ENCODE measurements at places on chromosomes 3 and 15.

GRCh38 chr3:33865133-33865532, 66.7 kb downstream of the PDCD6IP start:
- DNase-seq: no peak

DNA sequence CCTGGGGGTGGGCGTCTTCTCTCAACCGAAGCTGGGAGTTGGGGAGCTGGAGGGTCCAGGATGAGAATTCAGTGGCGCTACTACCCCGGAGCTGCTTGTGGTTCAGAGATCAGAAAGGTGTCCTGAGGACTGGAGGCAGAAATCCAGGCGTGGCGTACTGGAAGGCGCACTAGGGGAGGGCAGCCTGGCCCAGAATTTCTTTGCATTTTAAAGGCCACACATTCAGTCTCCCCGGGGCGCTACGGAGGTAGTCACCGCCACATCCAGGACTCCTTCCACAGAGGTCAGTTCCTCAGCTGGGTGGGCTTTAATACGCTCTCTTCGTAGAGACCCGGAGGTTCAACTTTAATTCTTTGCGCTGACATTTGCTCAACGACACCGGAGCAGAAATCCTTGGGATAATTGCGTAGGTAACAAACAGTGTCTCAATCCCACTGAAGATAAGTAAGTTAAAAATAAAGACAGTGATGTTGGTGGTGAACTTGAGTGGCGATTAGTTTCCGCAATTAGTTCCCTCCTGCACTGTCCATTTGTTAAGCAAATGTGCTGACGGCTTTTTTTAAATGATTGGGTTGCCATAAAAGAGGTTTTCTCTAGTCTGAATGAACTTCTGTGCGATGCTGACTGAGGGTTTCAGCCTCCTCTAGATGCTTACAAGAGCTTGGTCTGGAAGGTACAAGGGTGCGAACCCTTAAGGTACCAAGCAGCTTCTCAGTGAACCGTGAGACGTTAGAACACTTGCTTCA, 535 bp downstream of the MCTP2 start:
- no peak for DNase-seq

GRCh38 chr3:102753901-102754300, 319.1 kb downstream of the ZPLD1 start:
- no peak for DNase-seq

DNA sequence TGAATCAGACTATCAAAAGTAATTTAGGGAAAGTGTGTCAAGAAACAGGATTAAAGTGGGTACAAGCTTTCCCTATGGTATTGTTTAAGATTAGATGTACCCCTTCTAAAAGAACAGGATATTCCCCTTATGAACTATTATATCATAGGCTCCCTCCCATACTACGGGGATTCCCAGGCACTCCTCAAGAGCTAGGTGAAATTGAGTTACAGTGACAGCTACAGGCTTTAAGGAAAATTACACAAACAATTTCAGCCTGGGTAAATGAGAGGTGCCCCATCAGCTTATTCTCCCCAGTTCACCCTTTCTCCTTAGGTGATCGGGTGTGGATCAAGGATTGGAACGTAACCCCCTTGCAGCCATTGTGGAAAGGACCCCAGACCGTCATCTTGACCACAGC, 240.8 kb upstream of the CNTN6 start:
- no peak for DNase-seq

DNA sequence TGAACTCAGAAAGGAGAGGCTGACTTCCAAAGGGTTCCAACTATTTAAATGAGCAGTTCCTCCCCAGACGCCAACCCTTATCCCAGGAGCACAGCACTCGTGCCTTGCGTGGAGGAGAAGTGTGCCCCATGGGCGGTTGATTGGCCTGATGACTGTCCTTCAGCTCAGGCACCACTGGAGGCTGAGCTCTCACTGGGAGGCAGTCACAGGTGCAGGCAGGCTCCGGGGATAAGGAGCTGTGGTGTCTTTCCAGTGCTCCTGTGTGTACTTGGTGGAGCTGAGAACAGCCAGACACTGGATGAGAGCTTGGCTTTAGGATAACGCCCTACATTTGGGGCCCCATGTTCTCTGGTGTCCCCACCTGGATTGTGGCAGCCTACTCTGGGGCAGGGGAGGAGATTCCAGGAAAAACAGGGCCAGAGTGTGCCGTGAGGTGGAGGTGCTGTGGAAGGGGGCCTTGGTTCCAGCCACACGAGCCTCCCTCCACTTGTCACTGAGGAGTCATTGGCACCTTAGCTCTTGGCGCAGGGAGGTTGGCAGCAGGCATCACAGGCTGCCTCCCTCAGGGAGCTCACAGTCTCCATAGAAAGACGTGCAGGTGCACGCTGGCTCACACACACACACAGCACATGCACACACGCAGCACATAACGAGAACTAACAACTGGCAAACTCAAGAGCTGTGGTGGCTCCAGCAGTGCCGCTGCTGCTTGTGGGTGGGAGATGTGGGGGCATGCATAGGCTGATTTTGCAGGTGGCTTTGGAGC, 22.7 kb upstream of the EPHB3 start:
- DNase-seq: no peak

- DNase-seq: peak; percentile 5
Observed at GRCh38 chr15:33737687-33738601, 230.4 kb upstream of the CHRM5 start.

GRCh38 chr15:34722439-34722836, 32.4 kb downstream of the GJD2 start:
- no peak for DNase-seq

DNA sequence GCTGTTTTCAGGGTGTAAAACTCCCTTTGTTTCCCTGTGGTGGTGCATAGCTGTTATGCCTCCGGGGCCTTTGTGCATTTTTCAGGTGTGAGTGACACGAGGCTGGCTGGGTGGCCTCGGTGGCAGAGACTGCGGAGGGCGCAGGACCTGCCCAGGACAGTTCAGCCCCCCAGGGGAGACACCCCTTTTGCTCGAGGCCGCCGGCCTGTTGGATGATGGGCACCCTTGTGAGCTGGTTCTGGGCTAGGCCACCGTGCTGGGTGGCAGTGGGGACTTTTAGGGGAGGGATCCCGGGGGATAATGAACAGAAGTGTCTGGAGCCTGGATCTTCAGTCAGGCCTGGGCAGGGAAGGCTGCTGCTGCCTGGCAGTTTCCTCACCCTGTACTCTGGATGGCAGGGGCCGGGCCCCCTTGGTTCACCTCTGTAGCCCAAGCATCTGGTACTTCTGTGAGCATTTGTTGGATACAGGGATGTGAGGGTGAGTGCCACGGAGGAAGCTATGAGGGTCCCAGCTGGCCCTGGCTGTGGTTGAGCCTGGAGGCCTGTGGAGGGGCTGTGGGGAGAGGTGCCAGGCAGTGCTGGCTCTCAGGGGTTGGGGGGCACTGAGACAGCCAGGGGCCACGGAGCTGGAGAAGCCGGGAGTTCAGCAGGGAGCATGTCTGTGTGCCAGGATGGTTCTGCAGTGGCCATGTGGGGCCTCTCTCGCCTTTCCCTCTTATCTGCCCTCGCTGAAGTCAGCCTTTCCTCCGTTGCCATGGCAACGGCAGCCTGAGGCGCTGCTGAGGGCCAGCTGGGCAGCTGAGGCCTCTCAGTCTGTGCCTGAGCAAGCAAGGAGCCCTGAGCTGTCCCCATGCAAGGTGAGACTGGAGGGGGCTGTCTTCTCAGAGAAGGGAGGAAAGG, 49.0 kb downstream of the KY start:
- peak; percentile 61 for DNase-seq

- DNase-seq: no peak
Observed at GRCh38 chr15:89469426-89470096, 26.8 kb downstream of the RHCG start.

- no peak for DNase-seq
Observed at GRCh38 chr3:39804951-39805350, 4.5 kb upstream of the MYRIP start.

- DNase-seq: peak; percentile 28
Observed at GRCh38 chr3:129793942-129794310, 99.6 kb downstream of the TMCC1 start.

GRCh38 chr3:113051787-113052186, 61.0 kb downstream of the GTPBP8 start:
- DNase-seq: no peak

DNA sequence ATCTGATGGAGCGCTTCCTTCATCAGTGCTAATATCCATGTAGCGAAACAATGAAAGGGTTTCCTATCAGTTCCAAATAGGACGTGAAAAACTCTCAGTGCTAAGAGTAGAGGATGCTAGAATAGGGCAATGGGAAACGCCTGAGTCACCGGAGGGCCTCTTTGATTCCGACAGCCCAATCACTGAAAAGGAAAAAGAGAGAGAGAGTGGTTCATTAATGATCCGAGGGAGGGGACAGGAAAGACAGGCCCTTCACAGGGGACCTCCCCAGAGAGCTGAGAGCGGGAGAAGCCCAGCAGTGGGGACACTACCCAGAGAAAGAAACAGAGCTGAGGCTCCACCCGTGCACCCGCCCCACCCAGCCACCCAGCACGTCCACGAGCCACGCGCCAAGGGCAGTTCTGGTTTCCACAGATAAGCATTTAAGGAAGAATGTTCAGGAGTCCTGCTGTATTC, 76.9 kb downstream of the RPN1 start:
- DNase-seq: no peak

DNA sequence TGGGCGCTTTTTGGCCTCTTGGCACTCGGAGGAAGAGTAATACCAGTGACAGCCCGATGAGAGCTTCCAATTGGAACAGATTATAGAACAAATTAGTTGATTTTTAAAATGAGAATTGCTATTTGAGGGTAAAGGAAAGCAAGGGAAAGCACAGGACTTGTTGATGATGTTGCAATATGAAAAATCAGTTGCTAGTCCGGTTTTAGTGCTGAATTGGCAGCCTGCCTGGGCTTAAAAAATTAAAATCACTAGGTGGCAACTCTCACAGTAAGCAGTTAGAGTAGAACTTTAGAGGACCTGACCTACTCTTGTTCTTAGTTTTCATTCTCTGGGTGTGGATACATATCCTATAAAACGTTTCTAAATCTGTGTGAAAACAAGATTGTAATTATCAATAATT, 2.1 kb upstream of the SCAANT1 start:
- no peak for DNase-seq

DNA sequence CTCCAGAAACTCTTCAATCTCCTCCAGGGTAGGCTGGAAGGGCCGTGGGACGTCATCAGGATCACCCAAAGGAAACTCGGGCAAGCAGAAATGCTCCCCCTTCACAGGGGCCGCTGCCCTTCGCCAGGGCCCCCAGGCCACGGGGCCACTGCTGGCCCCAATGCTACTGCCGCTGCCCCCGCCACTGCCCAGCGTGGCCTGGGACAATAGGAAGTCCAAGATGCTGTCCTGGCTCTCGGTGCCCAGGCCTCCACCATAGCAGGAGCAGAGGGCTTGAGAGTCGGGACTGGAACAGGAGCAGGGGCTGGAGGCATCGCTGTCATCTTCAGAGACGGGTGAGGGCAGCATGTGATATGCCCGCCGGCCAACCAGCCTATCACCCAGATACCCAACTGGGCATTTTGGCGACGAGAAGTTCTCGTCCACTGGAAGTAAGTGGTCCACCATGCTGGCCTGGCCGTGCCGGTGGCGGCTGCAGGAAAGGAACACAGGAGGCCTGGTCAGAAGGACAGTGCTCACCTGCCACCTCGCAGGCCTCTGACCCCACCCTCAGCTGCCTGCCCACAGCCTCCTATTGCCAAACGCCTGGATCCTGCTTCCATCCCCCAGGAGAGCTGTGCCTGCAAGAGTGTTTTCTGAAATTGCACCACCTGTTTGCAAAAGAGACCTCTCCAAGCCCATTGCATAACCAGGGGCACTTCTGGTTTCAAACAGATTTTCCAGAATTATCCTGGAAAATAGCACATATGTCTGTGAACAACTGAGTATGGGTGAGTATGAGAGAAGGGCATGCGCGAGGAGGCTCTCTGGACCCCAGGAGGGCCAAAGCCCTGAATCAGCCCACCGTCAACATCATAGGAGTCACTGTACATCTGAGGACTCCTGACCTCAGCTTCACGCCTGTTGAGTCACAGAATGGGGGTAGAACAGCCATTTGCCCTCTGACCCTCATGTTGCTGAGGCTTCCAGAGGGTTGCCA, 4.4 kb downstream of the KLF15 start:
- no peak for DNase-seq
